Breast epithelium (tissue), 4 donors: ENCODE measurements at places on chromosomes 3 and 15. TPM values are rescaled to one million over a fixed set of nuclear protein-coding genes. Genes with fewer than 3 reads are reported as not detected.
A peak's percentile ranks its signal among the peaks of the same experiment; 100 is the strongest.

GRCh38 chr15:86373147-86373546 lies 293.5 kb downstream of the AGBL1 start:
- H3K36me3 ChIP-seq = no peaks in the 10 kb centered on the region
- no peaks in the 10 kb centered on the region for H3K27me3 ChIP-seq
- no peak overlapping the region for H3K4me3 ChIP-seq
- H3K27ac ChIP-seq = no peak overlapping the region

DNA sequence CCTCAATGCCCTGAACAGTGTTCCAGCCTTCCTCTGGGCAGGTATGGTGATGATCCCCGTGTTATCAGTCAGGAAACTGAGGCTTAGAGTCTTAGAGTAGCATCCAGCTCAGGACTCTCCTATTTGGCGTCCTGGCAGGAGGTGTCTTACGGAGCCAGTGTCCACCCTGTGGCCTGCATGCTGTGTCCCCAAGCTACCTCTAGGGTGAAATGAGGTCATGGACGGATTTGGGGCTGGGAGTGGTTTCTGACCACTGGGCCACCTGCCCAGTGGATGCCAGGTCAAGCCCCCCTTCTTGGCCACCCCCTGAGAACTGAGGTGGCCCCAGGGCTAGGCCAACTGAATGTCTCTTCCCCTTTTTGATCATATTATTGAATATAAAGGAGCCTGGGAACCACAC lies 27.2 kb upstream of the SLC6A6 start:
- no peaks in the 10 kb centered on the region for H3K27me3 ChIP-seq
- peaks cover 3% of the 10 kb centered on the region for H3K4me1 ChIP-seq
- DNase-seq = no peak
- peak overlapping the region; percentile 56 for H3K27ac ChIP-seq
- H3K36me3 ChIP-seq = no peaks in the 10 kb centered on the region

- no peak for DNase-seq
- H3K4me1 ChIP-seq = no peaks in the 10 kb centered on the region
- no peak overlapping the region for H3K27ac ChIP-seq
- no peaks in the 10 kb centered on the region for H3K36me3 ChIP-seq
- H3K4me3 ChIP-seq = no peak overlapping the region
Measured at GRCh38 chr15:78390826-78391225, 47.2 kb upstream of the IREB2 start.

GRCh38 chr15:49466119-49466518 lies 43.1 kb downstream of the FGF7 start:
- DNase-seq = no peak
- no peak overlapping the region for H3K27ac ChIP-seq
- no peaks in the 10 kb centered on the region for H3K4me1 ChIP-seq
- no peaks in the 10 kb centered on the region for H3K27me3 ChIP-seq

GRCh38 chr3:141360888-141361598 lies 7.3 kb upstream of the ZBTB38 start:
- no peaks in the 10 kb centered on the region for H3K36me3 ChIP-seq
- no peaks in the 10 kb centered on the region for H3K27me3 ChIP-seq
- H3K27ac ChIP-seq = peak overlapping the region; percentile 59
- peak overlapping the region; percentile 24 for H3K4me3 ChIP-seq
- no peaks in the 10 kb centered on the region for H3K4me1 ChIP-seq

- H3K4me3 ChIP-seq = no peak overlapping the region
- no peaks in the 10 kb centered on the region for H3K4me1 ChIP-seq
- H3K27me3 ChIP-seq = no peaks in the 10 kb centered on the region
- no peak overlapping the region for H3K27ac ChIP-seq
- H3K36me3 ChIP-seq = no peaks in the 10 kb centered on the region
- no peak for DNase-seq
Measured at GRCh38 chr15:28044121-28044672, 54.9 kb downstream of the OCA2 start.

DNA sequence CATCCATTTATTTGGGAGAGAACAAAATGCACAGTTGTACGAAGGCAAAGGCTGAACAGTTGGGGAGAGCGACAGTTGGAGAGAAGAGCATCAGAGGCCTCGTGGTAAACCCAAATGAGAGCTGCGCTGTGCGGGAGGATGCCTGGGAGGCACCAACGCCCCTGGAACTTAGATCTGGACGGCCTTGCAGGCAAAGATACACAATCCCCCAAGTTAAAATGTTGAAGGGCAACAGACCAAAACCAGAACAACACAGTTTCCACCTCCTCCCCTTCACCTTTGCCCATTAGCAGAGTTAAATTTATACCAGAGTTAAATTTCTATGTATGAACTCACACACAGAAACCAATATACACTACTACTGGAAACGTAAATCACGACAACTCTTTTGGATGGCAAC lies 339.6 kb downstream of the RORA start:
- no peaks in the 10 kb centered on the region for H3K36me3 ChIP-seq
- no peak overlapping the region for H3K4me3 ChIP-seq
- no peak overlapping the region for H3K27ac ChIP-seq
- H3K27me3 ChIP-seq = no peaks in the 10 kb centered on the region
- DNase-seq = no peak

GRCh38 chr15:51840692-51841091 lies 11.2 kb downstream of the TMOD3 start:
- H3K36me3 ChIP-seq = no peaks in the 10 kb centered on the region
- no peaks in the 10 kb centered on the region for H3K27me3 ChIP-seq
- H3K27ac ChIP-seq = no peak overlapping the region
- DNase-seq = no peak
- no peaks in the 10 kb centered on the region for H3K4me1 ChIP-seq

SRPRB gene
- total RNA-seq = 28.4 TPM

NTRK3 gene
- 23.6 TPM for total RNA-seq

GRCh38 chr3:124313621-124314020 lies 321.7 kb upstream of the ROPN1 start:
- H3K27me3 ChIP-seq = no peaks in the 10 kb centered on the region
- H3K4me3 ChIP-seq = no peak overlapping the region
- DNase-seq = no peak

- no peak overlapping the region for H3K27ac ChIP-seq
- H3K4me1 ChIP-seq = peaks cover 7% of the 10 kb centered on the region
- no peaks in the 10 kb centered on the region for H3K27me3 ChIP-seq
- no peaks in the 10 kb centered on the region for H3K36me3 ChIP-seq
- DNase-seq = no peak
Measured at GRCh38 chr15:81315452-81316175, 8.3 kb downstream of the STARD5 start.

GRCh38 chr3:23183731-23184130 lies 19.4 kb upstream of the UBE2E2 start:
- H3K4me3 ChIP-seq = no peak overlapping the region
- H3K27ac ChIP-seq = no peak overlapping the region
- H3K4me1 ChIP-seq = no peaks in the 10 kb centered on the region
- no peaks in the 10 kb centered on the region for H3K27me3 ChIP-seq

ZNF662 gene
- total RNA-seq = 8.2 TPM

DNA sequence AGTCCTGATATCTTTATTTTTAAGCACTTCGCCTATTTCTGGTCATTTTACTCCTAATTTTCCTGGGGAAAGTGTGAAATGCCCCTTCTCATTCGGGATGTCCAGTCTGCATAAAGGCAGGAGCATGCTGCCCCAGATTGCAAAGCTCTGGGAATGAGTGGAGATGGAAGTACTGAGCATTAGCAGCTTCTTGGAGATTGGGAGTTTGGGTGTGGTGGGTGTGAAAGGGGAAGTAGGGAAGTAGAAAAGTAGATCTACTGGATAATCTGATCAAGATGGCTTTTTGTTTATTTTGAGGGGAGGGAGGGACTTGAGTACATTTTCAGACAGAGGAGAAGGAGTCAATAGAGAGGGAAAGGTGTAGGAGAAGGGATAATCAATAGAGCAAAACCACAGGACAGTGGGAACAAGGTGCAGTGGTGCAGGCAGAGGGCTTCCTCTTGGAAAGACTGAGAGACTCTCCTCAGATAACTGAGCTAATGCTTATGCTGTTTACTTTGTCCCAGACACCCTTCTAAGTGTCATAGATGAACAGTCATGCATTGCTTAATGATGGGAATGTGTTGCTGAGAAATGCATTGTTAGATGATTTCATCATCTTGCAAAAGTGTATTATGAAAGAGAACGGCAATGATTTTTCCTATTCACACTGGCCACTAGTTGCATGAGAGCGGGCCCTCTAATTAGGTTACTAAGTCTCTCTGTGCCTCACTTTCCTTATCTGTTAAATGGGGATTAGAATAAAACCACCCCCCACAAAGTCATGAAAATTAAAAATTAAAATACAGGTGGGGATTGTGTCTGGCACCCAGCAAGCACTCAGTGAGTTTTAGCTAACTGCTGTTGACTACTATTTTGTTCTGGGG lies 45.5 kb downstream of the PHLDB2 start:
- H3K4me3 ChIP-seq = no peak overlapping the region
- no peaks in the 10 kb centered on the region for H3K4me1 ChIP-seq
- DNase-seq = no peak
- no peaks in the 10 kb centered on the region for H3K36me3 ChIP-seq

GRCh38 chr3:94417963-94418455 lies 355.1 kb downstream of the NSUN3 start:
- no peak overlapping the region for H3K27ac ChIP-seq
- no peak overlapping the region for H3K4me3 ChIP-seq
- no peaks in the 10 kb centered on the region for H3K27me3 ChIP-seq
- no peaks in the 10 kb centered on the region for H3K4me1 ChIP-seq

- H3K27ac ChIP-seq = no peak overlapping the region
- H3K36me3 ChIP-seq = no peaks in the 10 kb centered on the region
- H3K27me3 ChIP-seq = no peaks in the 10 kb centered on the region
- no peak overlapping the region for H3K4me3 ChIP-seq
- no peaks in the 10 kb centered on the region for H3K4me1 ChIP-seq
Measured at GRCh38 chr15:85353516-85353915, 26.9 kb upstream of the AKAP13 start.

DNA sequence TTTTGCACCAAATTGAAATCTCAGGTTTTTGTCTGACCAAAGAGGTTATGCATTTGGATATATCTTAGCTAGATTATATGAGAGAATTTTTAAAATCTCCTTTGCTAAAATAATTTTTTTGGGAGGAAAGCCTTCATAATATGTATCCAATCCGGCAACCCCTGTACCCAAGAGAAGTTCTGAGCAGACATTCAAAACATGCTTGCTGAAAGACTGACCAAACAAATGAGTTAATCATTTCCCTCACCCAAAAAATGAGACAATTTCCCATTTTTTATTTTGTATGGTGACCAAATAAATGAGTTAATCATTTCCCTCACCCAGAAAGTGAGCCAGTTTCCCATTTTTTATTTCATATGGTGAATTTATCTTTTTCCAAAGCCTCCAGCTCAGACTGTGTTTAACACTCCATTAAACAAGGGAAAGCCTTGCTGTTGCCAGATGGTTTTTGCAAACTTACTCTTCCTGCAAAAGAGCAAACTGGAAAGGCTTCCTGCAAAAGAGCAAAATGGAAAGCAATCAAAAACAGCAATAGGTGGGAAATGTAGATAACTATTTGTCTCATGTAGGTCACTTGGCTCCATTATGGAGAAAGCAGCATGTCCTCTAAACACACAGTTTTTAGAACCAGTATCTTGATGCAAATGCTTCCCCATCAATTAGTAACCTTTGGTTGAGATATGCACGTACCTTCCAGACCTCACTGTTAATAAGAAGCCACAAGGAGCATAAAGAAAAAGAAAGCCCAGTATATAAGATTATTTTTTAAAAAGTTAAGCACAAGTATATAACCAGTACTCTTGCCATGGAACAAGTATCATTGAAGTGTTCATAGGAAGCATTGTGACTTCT lies 78.4 kb upstream of the OSTN start:
- H3K4me1 ChIP-seq = no peaks in the 10 kb centered on the region
- H3K27me3 ChIP-seq = no peaks in the 10 kb centered on the region
- H3K36me3 ChIP-seq = no peaks in the 10 kb centered on the region
- no peak overlapping the region for H3K27ac ChIP-seq
- DNase-seq = no peak

DNA sequence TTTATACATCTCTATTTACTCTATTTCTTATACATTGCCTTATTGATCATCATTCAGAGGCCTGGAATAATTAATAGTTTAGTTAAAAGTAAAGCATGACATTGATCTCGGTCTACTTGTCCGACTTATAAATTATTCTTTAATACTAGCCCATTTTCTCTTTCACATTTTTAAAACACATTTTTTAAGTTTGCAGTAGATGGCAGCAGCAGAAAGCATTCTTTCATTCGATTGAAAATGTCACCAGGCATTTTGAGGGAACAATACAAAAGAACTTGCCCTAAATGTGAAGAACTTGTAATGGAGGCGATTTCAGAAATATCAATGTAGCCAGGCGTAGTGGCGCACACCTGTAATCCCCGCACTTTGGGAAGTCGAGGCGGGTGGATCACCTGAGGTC lies 15.5 kb upstream of the MAP3K13 start:
- H3K36me3 ChIP-seq = no peaks in the 10 kb centered on the region
- H3K27ac ChIP-seq = no peak overlapping the region
- no peak overlapping the region for H3K4me3 ChIP-seq
- no peaks in the 10 kb centered on the region for H3K4me1 ChIP-seq
- H3K27me3 ChIP-seq = no peaks in the 10 kb centered on the region

RLBP1 gene
- total RNA-seq = not detected

DNA sequence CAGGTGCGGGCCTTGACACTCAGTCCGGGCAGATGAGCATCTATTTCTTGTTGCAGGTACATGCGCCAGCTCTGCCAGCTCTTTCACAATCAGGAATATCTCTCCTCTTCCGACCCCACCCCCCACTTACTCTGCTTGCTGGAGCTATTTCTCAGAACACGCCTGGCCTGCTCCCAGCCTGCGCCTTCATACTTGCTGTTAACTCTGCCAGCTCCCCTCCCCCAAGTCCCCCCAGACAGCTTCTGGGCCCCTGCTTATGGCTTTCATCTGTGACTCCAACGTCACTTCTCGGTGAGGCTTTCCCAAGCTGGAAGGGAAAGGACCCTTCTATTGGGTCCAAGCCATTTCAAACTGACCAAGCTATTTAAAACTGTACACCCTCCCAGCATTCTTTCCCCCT lies 15.2 kb downstream of the MAGEF1 start:
- H3K27me3 ChIP-seq = no peaks in the 10 kb centered on the region
- no peak for DNase-seq
- H3K4me1 ChIP-seq = peaks cover 9% of the 10 kb centered on the region
- no peak overlapping the region for H3K27ac ChIP-seq

CELSR3 gene
- total RNA-seq = 0.88 TPM

- no peaks in the 10 kb centered on the region for H3K36me3 ChIP-seq
- no peak for DNase-seq
- no peaks in the 10 kb centered on the region for H3K4me1 ChIP-seq
- H3K4me3 ChIP-seq = no peak overlapping the region
Measured at GRCh38 chr3:46946856-46947545, 29.5 kb downstream of the CCDC12 start.

DNA sequence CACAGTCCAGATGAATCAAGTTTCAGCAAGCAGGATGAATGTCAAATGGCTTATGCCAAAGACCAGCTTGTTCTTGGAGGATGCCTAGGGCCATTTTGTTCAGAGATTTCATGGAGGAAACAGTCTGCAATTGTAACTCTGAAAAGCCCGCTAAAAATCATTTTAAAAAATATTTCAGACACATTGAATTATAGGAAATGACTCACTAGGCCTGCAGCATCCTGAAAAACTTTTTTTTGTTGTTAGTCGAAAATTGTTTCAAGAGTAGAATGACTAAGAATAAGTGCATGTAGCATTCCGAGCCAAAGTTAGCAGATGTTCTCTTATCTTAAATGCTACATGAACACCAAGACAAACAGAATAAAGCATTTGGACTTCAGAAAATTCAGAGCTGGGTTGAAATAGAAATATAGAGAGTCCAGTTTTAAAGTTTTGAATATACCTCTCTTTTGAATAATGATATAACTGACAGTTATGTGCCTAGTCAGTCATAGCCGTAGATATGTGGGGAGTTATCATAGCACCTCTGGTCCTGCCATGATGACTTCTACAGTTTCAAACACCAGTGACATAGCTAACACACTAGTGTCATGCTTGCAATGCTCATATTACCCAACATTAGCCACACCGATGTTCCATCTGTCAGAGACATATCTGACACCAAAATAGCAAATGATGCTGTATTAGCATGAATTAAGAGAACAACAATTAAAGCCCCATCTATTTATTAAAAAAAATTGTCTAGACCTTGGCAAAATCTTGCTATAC lies 1462.8 kb upstream of the GBE1 start:
- H3K27ac ChIP-seq = no peak overlapping the region
- no peaks in the 10 kb centered on the region for H3K4me1 ChIP-seq
- H3K27me3 ChIP-seq = no peaks in the 10 kb centered on the region

TBL1XR1 gene
- 111 TPM for total RNA-seq
